ENCODE measurements at places on chromosomes 11 and 22. TPM values are rescaled to one million over a fixed set of nuclear protein-coding genes. Genes with fewer than 3 reads are reported as not detected.

CBLIF gene
- total RNA-seq, result not detected

GRCh38 chr11:95296165-95296564 lies 65.2 kb upstream of the SESN3 start:
- DNase-seq, result no peak

GRCh38 chr11:62033191-62034035 lies 66.0 kb upstream of the FTH1 start:
- no peak for DNase-seq

- DNase-seq, result no peak
Observed at GRCh38 chr11:114783805-114784204, 105.5 kb downstream of the NXPE2 start.

GRCh38 chr11:88398791-88399570 lies 61.4 kb upstream of the CTSC start:
- DNase-seq, result no peak

GRCh38 chr11:46527591-46528130 lies 66.2 kb downstream of the AMBRA1 start:
- no peak for DNase-seq

DNA sequence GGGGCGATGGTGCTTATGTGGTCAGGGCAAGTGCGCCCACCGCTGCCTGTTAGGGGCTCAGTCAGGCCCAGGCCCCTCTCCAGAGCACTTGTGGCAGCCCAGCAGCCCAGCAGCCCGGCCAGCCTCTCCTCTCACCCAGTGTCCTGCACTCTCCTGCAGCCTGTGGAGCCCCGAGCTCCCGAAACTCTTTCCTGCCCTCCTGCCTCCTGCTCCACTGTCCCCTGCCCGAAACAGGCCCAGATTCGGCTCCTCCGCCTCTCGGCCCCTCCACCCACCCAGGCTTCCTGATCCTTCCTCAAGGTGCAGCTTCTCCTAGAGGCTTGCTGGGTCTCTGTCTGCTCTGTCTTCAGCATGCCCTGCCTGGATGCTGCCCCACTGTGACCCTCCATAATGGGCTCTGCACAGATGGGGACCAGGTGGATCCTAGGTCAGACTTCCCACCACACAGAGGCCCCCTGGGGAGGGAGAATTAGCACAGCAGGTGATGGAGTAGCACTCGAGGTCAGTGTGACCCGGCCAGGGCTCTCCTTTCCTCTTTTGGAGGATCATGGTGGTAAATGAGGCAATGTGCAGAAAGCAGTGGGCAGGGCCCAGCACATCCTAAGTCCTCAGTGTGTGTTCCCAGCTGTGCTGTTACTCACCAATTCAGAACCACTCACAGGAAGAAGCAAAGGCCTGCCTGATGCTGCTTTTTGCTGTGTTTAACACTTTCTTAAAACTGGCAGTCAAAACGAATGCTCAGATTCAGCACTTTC lies 18.6 kb upstream of the NAP1L4 start:
- no peak for DNase-seq

GRCh38 chr11:61309739-61310138 lies 14.6 kb upstream of the VWCE start:
- DNase-seq, result no peak

- peak; percentile 39 for DNase-seq
Observed at GRCh38 chr22:48785792-48786678, 1041.6 kb downstream of the BRD1 start.

Data from endodermal cell (in vitro differentiated cells).